Activated T-helper 17 cell treated with anti-CD3 and anti-CD28 coated beads, Interleukin-2, amount 50 U/mL, for 72 hours (primary cell): ENCODE measurements at places on chromosomes 4 and X.

DNA sequence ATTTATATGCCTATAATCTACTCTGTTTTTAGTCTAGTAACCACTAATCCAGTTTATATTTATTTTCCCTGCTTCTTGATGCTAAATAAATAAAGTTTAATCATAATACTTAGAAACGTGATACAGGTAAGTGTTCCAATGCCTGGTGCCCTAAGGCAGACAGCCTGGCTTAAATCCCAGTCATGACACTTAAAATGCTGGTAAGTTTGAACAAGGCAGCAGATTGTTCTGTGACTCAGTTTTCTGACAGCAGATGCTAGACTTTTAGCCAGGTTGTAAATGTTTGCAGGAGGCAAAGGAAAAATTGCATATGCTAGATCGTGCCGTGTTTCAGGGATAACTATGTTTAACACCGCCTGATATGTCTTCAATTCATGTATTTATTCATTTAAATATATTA lies 2661.6 kb downstream of the PCDH7 start:
- no peaks in the 10 kb centered on the region for H3K27me3 ChIP-seq
- no peaks in the 10 kb centered on the region for H3K36me3 ChIP-seq
- ATAC-seq: no peak
- H3K4me1 ChIP-seq: no peaks in the 10 kb centered on the region
- no peak overlapping the region for H3K27ac ChIP-seq

DNA sequence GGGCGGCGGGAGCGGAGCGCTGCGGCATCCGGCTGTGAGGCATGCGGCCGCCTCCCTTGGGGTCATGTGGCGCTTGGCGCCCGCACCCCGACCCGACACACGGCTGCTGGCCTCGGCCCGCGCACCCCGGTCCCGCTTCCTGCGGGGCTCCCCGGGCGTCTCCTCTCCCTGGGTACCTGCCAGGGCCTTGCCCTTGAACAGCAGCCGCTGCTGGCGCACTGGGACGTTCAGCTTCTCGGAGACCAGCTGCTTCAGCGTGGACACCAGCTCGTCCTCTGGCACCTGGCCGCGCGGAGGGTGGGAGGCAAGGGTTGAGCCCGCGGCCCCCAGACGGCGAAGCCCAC lies 391 bp downstream of the UBL4A start:
- H3K27ac ChIP-seq: no peak overlapping the region
- H3K27me3 ChIP-seq: no peaks in the 10 kb centered on the region
- peaks cover 8% of the 10 kb centered on the region for H3K4me1 ChIP-seq

GRCh38 chr4:36551697-36552214 lies 270.3 kb downstream of the DTHD1 start:
- peak overlapping the region; percentile 87 for H3K27ac ChIP-seq
- peaks cover 5% of the 10 kb centered on the region for H3K4me1 ChIP-seq
- no peaks in the 10 kb centered on the region for H3K36me3 ChIP-seq
- peaks cover 7% of the 10 kb centered on the region for H3K27me3 ChIP-seq
- H3K4me3 ChIP-seq: peak overlapping the region; percentile 26
- peak; percentile 94 for ATAC-seq

GRCh38 chr4:78971776-78972175 lies 32.5 kb upstream of the PAQR3 start:
- peaks cover 3% of the 10 kb centered on the region for H3K27me3 ChIP-seq
- no peaks in the 10 kb centered on the region for H3K36me3 ChIP-seq
